T-helper 1 cell (primary cell): ENCODE measurements at places on chromosomes 6 and 20.

- DNase-seq, result no peak
Observed at GRCh38 chr20:3606021-3606420, 57.2 kb downstream of the GFRA4 start.

DNA sequence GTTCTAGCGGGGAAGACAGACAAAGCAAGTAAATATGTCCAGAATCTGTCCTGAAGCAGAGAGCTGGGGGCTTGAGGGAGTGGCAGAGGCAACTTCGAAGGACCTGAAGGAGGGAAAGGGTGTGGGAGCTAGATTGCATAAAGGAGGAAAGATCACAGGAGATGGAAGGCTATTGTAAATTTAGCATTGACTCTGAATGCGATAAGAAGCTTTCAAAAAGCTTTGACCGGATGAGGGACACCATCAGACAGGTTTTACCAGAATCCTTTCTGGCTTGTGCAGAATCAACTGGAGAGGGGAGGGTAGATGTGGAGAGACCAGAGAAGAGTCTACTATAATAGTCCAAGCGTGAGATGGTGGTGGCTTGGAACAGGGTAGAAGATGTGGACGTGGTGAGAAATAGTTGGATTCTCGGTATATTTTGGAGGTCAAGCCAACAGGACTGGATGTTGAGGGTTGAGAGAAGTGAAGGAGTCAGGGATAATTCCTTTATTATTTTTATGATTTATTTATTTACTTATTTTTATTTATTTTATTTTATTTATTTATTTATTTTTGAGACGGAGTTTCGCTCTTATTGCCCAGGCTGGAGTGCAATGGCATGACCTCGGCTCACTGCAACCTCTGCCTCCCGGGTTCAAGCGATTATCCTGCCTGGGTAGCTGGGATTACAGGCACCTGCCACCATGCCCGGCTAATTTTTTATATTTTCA lies 19.9 kb upstream of the RIPOR3 start:
- no peak for DNase-seq

DNA sequence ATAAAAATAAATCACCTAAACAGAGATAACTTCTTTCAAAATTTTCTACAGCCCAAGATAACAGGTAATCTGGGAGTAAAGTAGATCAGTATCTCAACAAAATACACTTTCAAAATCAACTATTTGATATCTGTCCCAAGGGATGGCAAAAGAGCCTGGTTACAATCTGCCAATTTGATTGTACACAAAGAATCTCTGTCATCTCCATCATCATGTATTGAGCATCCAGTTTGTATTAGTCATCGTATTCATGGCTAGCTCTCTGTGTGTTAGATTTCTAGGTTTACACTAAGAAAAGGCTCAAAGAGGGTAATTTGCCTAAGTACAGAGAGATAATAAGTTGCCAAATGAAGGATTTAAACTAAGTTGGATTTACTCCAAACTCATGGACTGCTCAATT lies 329.0 kb upstream of the NRSN1 start:
- no peak for DNase-seq

- DNase-seq, result no peak
Observed at GRCh38 chr6:27862396-27863066, 49.7 kb downstream of the OR2B2 start.

DNA sequence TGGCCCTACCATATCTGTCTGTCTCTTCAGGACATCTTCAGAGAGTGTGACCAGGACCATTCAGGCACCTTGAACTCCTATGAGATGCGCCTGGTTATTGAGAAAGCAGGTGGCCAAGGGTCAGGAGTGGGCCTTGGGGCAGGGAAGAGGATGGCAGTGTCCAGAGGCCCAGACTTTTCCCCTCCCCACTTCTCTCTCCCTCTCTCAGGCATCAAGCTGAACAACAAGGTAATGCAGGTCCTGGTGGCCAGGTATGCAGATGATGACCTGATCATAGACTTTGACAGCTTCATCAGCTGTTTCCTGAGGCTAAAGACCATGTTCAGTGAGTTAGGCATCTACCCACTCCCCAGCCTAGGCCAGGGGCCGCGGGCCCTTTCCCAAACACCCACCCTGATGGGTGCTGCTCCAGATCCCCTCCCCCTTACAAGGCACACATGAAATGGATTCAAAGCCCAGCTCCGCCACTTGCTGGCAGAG lies 24.3 kb downstream of the CAPN11 start:
- DNase-seq, result no peak

GRCh38 chr6:3757241-3757641 lies 5.7 kb upstream of the PXDC1 start:
- no peak for DNase-seq

DNA sequence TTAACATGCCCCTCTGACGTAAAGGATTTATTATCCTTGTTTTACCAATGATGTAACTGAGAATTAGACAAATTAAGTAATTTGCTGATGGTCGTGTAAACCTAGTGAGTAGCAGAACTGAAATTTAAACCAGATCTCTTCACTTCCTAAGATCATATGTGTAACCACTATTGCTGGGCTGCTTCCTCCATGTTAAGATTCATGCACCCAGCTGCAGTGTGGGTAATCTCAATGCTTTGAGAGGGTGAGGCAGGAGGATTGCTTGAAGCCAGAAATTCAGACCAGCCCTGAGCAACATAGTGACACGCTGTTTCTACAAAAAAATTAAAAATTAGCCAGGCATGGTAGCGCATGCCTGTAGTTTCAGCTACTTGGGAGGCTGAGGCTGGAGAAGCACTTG lies 97.9 kb downstream of the L3MBTL3 start:
- no peak for DNase-seq

- DNase-seq, result no peak
Observed at GRCh38 chr6:166558156-166559005, 28.1 kb downstream of the RAMACL start.

GRCh38 chr20:45934046-45934585 lies 367 bp upstream of the PCIF1 start:
- DNase-seq, result peak; percentile 29
